Activated naive CD4-positive, alpha-beta T cell treated with anti-CD3 and anti-CD28 coated beads for 36 hours (primary cell): ENCODE measurements at places on chromosomes 3 and 15. TPM values are rescaled to one million over a fixed set of nuclear protein-coding genes. Genes with fewer than 3 reads are reported as not detected.

GRCh38 chr3:53495146-53495519 lies 722 bp downstream of the CACNA1D start:
- DNase-seq: no peak
- H3K27ac ChIP-seq: no peak overlapping the region
- peak overlapping the region; percentile 49 for H3K4me3 ChIP-seq
- peaks cover 56% of the 10 kb centered on the region for H3K27me3 ChIP-seq

- H3K36me3 ChIP-seq: peaks cover 6% of the 10 kb centered on the region
- no peak overlapping the region for H3K27ac ChIP-seq
- no peaks in the 10 kb centered on the region for H3K27me3 ChIP-seq
- peaks cover 8% of the 10 kb centered on the region for H3K4me1 ChIP-seq
- no peak overlapping the region for H3K4me3 ChIP-seq
- no peak for DNase-seq
Measured at GRCh38 chr3:9978710-9979305, 7.8 kb downstream of the EMC3 start.

GRCh38 chr3:152295806-152296205 lies 27.1 kb downstream of the MBNL1 start:
- no peak overlapping the region for H3K4me3 ChIP-seq
- peaks cover 29% of the 10 kb centered on the region for H3K36me3 ChIP-seq
- no peaks in the 10 kb centered on the region for H3K27me3 ChIP-seq

DNA sequence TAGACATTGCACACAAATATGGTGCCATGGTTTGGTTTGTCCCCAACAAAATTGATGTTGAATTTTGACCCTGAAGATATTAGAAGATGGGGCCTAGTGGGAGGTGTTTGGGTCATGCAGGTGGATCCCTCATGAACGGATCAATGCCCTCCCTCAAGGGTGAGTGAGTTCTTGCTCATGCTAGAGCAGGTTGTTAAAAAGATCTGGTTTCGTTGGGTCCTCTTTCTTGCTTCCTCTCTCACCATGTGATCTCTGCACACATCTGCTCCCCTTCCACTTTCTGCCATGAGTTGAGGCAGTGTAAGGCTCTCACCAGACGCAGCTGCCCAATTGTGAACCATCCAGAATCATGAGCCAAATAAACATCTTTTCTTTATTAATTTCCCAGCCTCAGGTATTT lies 87.8 kb upstream of the MDFIC2 start:
- no peak for DNase-seq
- H3K27me3 ChIP-seq: peaks cover 7% of the 10 kb centered on the region
- no peaks in the 10 kb centered on the region for H3K36me3 ChIP-seq
- no peak overlapping the region for H3K27ac ChIP-seq
- H3K4me1 ChIP-seq: no peaks in the 10 kb centered on the region

GRCh38 chr3:79558943-79559342 lies 208.9 kb downstream of the ROBO1 start:
- DNase-seq: no peak
- no peak overlapping the region for H3K27ac ChIP-seq
- no peak overlapping the region for H3K4me3 ChIP-seq
- H3K27me3 ChIP-seq: no peaks in the 10 kb centered on the region

DNA sequence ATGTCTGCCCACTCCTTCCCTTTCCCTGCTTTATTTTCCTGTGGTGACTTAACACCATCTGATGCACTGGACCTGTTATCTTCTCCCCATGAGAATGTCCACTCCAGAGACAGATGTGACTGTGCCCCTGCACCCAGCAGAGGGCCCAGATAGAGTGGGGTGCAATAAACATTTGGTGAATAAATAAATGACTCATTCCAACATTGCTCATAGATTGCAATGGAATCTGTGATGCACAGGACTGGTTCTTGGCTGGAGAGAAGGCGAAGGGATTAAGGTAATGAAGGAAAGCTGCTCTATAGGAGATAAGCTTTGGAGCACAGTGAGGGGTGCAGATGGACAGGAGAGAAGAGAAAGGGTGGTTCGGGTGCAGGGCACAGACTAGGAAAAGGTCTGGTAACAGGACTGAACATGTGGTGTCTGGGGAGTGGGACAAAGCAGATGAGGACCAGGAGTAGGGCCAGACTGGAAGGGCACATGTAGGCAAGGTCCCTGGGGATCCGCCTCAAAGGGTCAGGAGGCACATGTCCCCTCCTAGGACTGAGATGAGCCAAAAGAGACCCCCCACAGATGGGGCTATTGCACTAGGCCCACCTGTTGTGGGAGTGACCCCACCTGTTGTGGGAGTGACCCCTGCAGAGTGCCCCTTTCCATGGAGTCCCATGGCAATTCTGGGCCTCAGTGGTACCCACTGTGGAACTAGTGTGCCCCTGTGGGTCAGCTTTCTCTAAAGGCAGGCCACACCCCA lies 17.5 kb upstream of the POC1A start:
- DNase-seq: no peak
- no peak overlapping the region for H3K27ac ChIP-seq
- no peaks in the 10 kb centered on the region for H3K27me3 ChIP-seq
- no peak overlapping the region for H3K4me3 ChIP-seq
- H3K36me3 ChIP-seq: no peaks in the 10 kb centered on the region
- no peaks in the 10 kb centered on the region for H3K4me1 ChIP-seq

GRCh38 chr15:81625896-81626295 lies 251.9 kb upstream of the TMC3 start:
- no peak for DNase-seq
- no peak overlapping the region for H3K4me3 ChIP-seq
- no peaks in the 10 kb centered on the region for H3K36me3 ChIP-seq
- H3K27me3 ChIP-seq: peaks cover 18% of the 10 kb centered on the region
- H3K27ac ChIP-seq: no peak overlapping the region
- H3K4me1 ChIP-seq: no peaks in the 10 kb centered on the region

DNA sequence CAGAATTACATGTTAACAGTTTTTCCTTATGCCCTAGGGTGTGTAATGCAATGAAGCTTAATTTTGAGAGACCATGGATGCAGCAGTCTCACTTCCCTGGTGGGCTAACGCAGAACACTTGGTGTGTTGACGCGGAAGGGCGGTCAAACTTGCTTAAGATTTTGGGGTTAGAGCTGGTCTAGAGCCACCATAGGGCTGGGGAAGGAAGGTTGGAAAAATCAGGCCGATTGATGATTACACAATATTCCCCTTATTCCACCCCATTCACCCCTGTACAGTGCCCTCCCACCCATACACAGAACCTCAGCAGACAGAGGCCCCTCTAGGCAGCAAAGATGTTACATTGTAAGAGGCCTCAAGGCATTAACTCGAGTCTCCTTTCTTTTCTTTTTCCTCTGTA lies 24.3 kb downstream of the VGLL4 start:
- no peaks in the 10 kb centered on the region for H3K27me3 ChIP-seq
- no peaks in the 10 kb centered on the region for H3K36me3 ChIP-seq
- no peak overlapping the region for H3K27ac ChIP-seq
- H3K4me3 ChIP-seq: no peak overlapping the region
- H3K4me1 ChIP-seq: peaks cover 58% of the 10 kb centered on the region

GRCh38 chr15:100464256-100464655 lies 64.5 kb downstream of the CERS3 start:
- no peak for DNase-seq
- no peak overlapping the region for H3K27ac ChIP-seq
- no peaks in the 10 kb centered on the region for H3K36me3 ChIP-seq
- no peak overlapping the region for H3K4me3 ChIP-seq
- peaks cover 21% of the 10 kb centered on the region for H3K4me1 ChIP-seq

DNA sequence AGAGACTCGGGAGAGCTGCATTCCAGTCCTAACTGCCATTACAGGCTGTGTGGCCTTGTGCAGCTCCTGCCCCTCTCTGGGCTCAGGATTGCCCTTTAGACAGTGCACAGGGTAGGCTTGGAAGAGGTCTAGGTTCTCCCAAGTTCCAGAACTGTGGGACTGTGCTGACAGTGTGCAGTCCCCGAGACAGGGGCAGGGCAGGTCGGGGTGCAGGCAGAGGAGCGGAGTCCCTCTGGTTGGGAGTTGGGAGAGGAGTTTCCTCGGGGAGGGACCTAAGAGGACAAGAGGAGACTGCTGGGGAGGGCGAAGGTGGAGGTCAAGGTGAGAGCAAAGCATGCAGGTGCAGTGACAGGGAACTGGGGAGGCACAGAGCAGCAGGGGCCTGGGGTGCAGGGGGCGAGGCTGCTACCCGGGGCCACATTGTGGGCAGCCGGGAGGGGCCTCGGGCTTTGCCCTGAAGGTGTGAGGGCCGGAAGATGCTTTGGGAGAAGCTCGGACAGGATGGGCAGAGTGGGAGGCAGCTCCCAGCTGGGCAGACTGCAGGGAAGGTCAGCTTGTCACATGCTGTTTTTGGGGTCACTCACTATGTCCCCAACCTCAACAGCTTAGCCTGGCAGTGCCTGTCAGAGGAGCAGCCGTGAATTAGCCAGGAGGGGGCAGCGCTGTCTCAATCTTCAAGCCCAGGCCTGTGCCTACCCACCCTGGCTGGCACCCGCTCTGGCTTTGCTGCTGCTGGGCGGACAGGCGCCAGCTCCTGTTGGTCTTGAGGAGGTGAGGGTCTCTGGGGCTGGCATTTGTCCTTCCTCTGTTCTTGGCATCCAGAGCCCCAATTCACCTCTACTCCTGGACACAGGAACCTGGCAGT lies 15.4 kb upstream of the CSPG4 start:
- no peaks in the 10 kb centered on the region for H3K36me3 ChIP-seq
- peak; percentile 84 for DNase-seq
- no peak overlapping the region for H3K4me3 ChIP-seq
- peaks cover 14% of the 10 kb centered on the region for H3K4me1 ChIP-seq
- H3K27me3 ChIP-seq: peaks cover 9% of the 10 kb centered on the region

- H3K27ac ChIP-seq: peak overlapping the region; percentile 86
- H3K4me1 ChIP-seq: peaks cover 83% of the 10 kb centered on the region
- no peaks in the 10 kb centered on the region for H3K27me3 ChIP-seq
- H3K4me3 ChIP-seq: peak overlapping the region; percentile 5
- H3K36me3 ChIP-seq: peaks cover 25% of the 10 kb centered on the region
- DNase-seq: peak; percentile 27
Measured at GRCh38 chr15:64503197-64503596, 42.8 kb downstream of the ZNF609 start.

DNA sequence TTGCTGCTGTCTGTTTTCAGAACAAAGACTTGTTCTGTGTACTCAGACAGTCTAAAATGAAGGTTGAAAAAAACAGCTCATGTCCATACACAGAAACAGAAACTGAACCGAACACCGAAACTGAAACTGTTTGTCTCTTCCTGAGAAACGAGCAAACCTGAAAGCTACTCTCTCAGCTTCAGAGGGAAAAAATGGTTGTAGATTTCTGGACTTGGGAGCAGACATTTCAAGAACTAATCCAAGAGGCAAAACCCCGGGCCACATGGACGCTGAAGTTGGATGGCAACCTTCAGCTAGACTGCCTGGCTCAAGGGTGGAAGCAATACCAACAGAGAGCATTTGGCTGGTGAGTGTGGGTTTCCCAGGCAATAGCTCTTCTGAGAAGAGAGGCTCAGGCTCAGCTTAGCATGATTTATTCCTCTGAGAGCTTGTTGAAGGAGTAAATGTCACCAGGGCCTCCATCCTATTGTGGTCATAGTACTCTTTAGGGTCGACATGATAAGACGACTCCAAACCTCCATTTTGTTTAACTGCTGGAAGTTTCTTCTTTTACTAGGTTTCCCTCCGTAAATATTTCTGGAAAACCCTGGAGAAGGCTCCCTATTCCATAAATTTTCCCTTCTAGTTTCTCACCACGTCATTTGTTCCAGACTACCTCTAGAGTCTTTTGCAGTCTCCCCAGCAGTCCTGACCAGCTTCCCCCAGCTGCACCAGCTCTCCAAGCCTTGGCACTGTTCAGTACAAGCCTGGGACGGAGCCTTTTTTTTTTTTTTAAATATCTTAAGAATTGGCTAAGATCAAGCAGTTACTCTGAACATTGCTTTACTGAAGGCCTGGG lies at the start of gene RTP4:
TSS of gene RTP4 (plus strand) at position 135 of the 838 bp plus-strand sequence. CDS start at position 192, 57 bp downstream.
- peak; percentile 57 for DNase-seq
- H3K27ac ChIP-seq: peak within 1 kb of the TSS; percentile 88
- H3K36me3 ChIP-seq: peaks cover 25% of the 10 kb centered on the region
- peak within 1 kb of the TSS; percentile 82 for H3K4me3 ChIP-seq
- peaks cover 18% of the 10 kb centered on the region for H3K4me1 ChIP-seq
- H3K27me3 ChIP-seq: no peaks in the 10 kb centered on the region

GRCh38 chr3:138136201-138136600 lies 4.0 kb upstream of the A4GNT start:
- DNase-seq: no peak
- no peaks in the 10 kb centered on the region for H3K36me3 ChIP-seq
- no peak overlapping the region for H3K4me3 ChIP-seq
- peaks cover 10% of the 10 kb centered on the region for H3K27me3 ChIP-seq
- H3K4me1 ChIP-seq: no peaks in the 10 kb centered on the region

- no peak overlapping the region for H3K27ac ChIP-seq
- H3K4me1 ChIP-seq: no peaks in the 10 kb centered on the region
- peaks cover 21% of the 10 kb centered on the region for H3K36me3 ChIP-seq
- no peaks in the 10 kb centered on the region for H3K27me3 ChIP-seq
- no peak overlapping the region for H3K4me3 ChIP-seq
Measured at GRCh38 chr3:125461896-125462295, 58.1 kb downstream of the SNX4 start.

GRCh38 chr15:52148403-52148802 lies 35.8 kb upstream of the BCL2L10 start:
- H3K4me3 ChIP-seq: no peak overlapping the region
- no peaks in the 10 kb centered on the region for H3K27me3 ChIP-seq
- DNase-seq: no peak
- H3K4me1 ChIP-seq: no peaks in the 10 kb centered on the region
- peaks cover 17% of the 10 kb centered on the region for H3K36me3 ChIP-seq

DNA sequence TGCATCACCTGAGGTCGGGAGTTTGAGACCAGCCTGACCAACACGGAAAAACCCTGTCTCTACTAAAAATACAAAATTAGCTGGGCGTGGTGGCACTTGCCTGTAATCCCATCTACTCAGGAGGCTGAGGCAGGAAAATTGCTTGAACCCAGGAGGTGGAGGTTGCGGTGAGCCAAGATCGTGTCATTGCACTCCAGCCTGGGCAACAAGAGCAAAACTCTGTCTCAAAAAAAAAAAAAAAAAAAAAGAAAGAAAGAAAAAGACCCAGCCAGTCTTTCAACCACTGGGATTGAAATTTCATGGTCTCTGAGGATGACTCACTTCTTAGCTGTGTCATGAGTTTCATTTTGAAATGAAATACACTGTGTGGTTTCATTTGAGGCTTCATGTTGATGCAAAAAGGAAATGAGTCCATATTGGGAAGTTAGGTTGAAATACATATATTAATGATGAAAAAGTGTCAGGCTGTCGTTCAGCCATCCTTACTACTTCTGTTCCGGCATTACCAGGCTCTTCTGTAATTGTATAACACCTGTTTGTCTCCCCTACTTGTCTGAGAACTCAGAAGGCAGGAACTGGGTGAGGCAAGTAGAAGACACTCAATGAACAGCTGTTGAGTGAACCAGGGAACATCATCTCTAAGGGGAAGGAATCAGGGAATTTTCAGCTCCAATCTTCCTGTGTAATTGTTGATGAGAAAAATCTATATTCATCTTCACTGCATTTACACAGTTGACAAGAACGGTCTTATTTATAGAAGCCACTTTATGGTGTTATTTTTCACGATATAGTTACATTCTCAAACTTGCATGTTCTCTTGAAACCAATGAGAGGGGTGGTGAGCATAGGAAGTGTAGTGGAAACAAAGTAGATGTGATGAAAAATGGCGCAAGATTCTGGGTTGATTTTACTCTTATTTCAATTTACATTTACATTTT lies 87.4 kb downstream of the NFKBIZ start:
- peaks cover 2% of the 10 kb centered on the region for H3K27me3 ChIP-seq
- DNase-seq: peak; percentile 33
- peak overlapping the region; percentile 0 for H3K4me3 ChIP-seq
- H3K36me3 ChIP-seq: peaks cover 1% of the 10 kb centered on the region
- peaks cover 32% of the 10 kb centered on the region for H3K4me1 ChIP-seq

Gene NDUFB5
- total RNA-seq: 151 TPM

Gene BUB1B
- total RNA-seq: 102 TPM

Gene ZXDC
- total RNA-seq: 23.9 TPM

Gene MYO5C
- total RNA-seq: 0.19 TPM

Gene MST1R
- 0.27 TPM for total RNA-seq

Gene ST8SIA2
- total RNA-seq: not detected

Gene MYRIP
- not detected for total RNA-seq

Gene INAFM2
- total RNA-seq: 6.5 TPM

Gene SCN11A
- total RNA-seq: 0.05 TPM

Gene CHRNB4
- total RNA-seq: not detected

Gene GOLGA6B
- not detected for total RNA-seq

Gene LTF
- not detected for total RNA-seq
